ENCODE measurements at places on chromosomes 4 and X.

DNA sequence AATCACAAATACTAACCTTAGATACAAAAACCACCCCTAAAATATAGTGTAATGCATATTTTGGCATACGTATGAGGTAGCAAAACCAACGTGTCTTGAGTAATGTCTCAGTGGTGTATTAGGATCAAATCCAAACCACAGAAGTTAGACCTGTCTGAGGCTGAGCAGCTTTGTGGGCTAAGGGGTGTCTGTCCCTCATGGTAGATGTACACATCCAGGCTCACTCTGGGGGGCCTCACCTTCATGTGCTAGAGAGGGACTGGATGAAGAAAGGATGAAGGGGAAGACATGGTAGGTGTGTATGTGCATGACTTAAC is 188.0 kb upstream of the TBC1D9 start:
- DNase-seq: no peak

GRCh38 chrX:56733459-56734046 is 4.5 kb downstream of the NBDY start:
- DNase-seq: peak; percentile 35

DNA sequence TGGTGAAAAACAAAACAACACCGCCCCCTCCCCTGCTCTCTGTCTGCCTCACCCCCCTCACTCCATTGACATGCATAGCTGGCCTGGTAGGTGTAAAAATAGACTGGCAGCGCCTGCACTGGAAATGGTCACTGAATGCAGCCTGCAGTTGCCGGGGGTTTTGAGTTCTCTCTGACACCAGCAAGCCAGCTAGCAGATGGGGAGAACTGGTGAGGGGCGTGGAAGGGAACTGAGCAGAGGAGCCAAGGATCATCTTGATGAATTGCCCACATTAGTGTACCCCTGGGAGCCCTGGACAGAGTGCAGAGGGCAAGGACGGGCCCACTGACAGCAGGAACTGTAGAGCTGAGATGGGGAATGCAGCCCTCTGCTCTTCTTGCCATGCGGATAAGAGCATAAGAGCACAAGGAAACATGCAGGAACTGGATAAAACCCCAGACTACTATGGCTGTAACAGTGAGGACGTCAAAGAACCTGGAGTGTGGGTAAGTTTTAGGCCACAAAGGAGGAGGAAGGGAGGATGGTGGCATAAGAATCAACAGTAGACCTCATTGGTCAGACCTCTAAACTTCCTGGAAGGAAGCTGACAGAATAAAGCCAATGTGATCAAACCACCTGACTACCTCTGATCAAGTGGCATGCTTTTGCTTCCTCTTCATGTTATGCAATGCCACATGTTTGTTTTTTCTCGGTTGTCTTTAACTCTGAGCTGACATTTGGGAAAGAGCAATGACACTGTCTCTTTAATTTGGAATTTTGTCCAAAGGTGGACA is 96.3 kb downstream of the ANK2 start:
- DNase-seq: no peak

GRCh38 chrX:49192722-49193328 is 6.7 kb upstream of the PRICKLE3 start:
- DNase-seq: no peak

DNA sequence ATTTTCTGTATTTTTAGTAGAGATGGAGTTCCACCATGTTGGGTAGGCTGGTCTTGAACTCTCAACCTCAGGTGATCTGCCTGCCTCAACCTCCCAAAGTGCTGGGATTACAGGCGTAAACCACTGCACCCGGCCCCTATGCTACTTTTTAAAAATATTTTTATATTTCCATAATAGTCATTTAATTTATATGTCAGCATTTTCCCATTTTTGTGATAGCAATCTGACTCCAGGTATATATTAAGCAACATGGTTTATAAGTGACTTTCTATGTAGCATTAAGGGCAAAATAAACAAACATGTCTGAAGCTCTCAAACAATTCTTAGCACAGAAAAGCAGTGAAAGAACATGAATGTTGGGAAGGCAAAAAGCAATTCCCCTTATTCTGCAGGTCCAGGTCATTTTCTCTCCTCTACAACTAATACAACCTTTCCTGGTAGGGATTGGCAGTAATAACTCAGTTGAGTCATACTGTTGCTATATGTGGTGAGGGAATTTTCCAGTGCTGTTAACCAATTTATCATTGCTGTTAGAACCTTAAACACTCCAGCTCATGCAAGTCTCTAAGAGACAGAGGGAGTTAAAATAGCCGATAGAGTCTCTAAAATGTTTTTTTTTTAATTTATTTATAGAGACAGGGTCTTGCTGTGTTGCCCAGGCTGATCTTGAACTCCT is 24.0 kb downstream of the SMIM14 start:
- DNase-seq: no peak

- no peak for DNase-seq
Observed at GRCh38 chrX:2933125-2933900, 4.2 kb upstream of the ARSD start.

Data from hindlimb muscle (tissue), 1 donor.